Cortex of kidney (tissue), 1 donor: ENCODE measurements at places on chromosomes 7 and 10.

GRCh38 chr10:93438613-93439253 lies 43.4 kb downstream of the MYOF start:
- DNase-seq: no peak

GRCh38 chr10:9009505-9009904 lies 955.0 kb downstream of the GATA3 start:
- no peak for DNase-seq

DNA sequence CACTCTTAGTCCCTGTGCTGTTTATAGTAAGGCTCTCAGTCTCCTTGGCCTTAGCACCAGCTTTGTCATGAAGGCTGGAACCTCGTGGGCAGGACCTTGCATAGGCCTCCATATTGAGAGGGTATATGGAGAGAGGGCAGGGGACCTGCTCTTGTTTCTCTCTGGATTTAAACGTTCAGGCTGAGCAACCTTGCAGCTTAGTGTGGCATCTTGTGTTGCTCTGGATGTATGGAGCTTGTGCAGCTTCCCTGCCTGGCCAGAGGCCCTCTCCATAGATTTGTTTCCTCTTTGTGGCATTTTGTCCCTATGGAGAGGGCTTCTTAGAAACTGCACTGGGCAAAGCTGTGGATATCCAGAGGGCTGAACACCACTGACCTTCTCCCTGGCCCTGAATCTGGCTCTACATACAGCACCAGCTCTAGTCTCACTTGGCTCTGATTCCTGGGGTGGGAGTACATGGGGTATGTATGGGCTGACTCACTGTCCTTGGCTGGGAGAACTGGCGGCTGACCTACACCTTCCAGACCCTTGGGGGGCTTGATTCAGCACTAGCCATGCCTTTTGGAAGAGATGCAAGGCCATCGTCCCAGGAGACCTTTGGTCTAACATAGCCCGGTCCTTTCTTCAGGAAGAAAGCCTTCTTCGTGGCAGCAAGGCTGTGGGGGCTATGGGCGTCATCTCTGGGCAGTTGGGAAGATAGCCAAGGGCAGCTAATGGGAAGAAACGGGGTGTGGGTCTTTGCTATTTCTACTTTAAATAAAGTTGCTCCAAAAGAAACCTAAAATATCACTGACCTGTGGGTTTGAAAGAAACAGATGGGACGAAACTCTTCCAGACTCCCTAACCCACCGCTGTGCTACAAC lies 30.5 kb downstream of the ITPRIP start:
- no peak for DNase-seq

- DNase-seq: no peak
Measured at GRCh38 chr7:147022056-147022455, 905.5 kb downstream of the CNTNAP2 start.

DNA sequence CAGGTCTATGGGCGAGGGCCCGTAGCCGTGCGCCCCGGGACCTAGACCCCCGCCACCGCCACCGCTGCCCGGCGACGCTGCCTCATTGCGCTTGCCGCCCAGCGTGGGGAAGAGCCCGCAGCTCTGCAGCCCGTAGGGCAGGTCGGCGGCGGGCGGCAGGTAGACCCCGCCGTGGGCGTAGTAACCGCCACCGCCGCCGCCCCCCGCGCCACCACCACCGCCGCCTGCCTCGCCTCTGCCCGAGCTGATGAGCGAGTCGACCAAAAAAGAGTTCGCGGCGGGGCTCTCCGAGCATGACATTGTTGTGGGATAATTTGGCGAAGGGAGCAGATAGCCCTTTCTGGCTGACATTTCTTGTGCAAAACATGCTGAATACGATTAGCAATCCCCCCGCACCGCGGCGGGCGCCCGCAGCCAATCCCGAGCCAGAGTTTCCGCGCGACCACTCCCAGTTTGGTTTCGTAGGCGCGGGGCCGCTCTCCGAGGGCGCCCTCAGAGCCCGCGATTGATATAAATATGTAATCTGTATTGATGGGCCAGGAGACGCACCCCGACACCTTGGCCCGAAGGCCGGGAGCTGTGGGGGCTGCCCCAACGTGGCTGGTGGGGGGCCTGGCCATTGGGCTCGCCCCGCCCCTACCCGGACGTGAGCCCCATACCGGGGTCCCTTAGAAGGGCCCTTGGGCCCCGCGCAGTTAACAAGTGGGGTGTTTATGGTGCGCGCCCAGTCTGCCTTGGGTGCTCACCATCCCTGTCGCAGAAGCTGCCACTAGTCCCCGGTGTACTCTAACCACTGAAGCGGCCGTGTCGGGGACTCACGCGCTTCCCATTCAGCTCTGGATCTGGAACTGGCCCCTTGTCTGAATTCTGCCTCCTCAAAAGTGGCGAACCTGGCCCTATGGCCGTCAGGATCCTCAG lies at the start of gene HOXA10:
Gene HOXA10 (minus strand): TSS at position 365 of the 918 bp plus-strand sequence. CDS start 14 bp downstream, at position 351.
- DNase-seq: no peak

GRCh38 chr10:72094574-72094973 lies 6.2 kb upstream of the SPOCK2 start:
- no peak for DNase-seq

- no peak for DNase-seq
Measured at GRCh38 chr7:155002411-155003091, 373 bp downstream of the PAXIP1 start.

DNA sequence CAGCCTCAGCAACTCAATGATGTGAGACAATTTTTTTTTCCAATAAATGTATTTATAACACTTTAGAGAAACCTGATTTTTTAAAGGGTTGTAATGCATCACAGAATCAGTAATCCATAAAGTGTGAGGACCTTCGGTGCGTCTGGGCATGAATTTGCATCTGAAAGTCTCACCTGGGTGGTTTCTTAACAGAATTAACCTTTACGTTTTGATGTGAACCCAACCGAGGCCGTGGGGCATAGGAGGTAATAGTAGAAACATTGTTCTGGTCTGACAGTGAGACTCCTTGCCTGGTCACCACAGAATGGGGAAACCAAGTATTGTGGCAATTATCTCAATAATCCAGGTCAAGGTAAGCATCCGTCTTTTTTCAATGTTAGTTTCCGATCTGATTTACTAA lies 114.6 kb downstream of the PRKCQ start:
- no peak for DNase-seq

GRCh38 chr7:89623018-89623672 lies 531.1 kb upstream of the STEAP1 start:
- DNase-seq: no peak

DNA sequence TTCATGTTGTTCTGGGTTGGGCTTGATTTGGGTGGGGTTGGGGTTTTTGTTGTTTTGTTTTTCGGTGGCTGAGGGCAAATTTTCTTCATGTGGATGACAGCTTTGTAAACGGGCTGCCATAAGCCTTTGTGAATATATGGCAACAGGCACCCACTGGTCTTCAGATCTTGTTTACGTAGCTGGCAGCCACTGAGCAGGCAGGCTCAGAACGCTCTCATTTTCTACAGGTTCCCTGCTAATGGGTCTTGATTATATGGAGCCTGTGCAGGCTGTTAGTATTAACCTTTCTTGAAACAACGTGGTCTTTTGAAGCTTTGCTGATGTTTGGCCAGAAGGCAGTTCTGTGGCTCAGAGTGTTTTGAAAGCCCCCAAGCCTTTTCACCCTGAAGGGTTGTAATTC lies 199.7 kb downstream of the TNS3 start:
- no peak for DNase-seq

GRCh38 chr7:158016180-158017097 lies 571.2 kb downstream of the PTPRN2 start:
- DNase-seq: no peak

DNA sequence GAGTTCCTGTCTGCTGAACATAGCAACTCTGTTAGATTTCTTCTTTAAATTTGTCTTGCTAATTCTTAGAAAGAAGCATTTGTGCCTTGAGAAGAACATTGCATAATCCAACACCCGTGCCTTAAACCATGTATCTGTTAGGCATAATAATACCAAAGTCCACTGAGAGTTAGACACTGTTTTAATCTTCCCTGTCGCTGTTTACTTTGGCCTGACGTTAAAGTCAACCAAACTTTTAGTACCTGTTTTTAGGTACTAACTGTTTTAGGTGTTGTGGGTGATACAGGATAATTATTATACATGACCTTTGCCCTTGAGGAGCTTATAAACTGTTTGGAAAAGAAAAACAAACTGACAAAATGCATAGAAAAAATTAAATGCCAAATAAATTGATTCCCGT lies 43.6 kb downstream of the KLHDC10 start:
- DNase-seq: no peak

GRCh38 chr10:60029475-60029874 lies 123.1 kb upstream of the CCDC6 start:
- no peak for DNase-seq

- DNase-seq: no peak
Measured at GRCh38 chr7:157280216-157280841, 56.5 kb upstream of the DNAJB6 start.

GRCh38 chr7:149625340-149625946 lies 127.8 kb upstream of the ZNF746 start:
- DNase-seq: no peak

DNA sequence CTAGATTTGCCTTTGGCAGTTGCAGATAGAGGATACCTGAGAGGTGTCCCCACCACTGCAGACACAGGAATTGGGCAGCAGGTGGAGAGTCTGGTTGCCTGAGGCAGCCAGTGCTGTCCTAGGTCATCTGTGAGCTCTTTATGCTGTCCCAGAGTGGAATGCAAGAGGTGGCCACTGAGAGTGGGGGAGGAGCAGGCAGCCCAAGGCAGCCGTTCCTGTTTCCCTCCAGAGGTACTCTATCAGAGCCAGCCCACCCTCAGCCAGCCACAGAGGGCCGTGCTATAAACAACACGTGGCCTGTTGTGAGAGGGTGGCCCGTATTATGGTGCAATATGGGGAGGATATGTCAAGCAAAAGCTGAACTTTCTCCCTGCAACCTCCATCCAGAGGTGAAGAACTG lies 8.5 kb downstream of the LRRC18 start:
- no peak for DNase-seq

DNA sequence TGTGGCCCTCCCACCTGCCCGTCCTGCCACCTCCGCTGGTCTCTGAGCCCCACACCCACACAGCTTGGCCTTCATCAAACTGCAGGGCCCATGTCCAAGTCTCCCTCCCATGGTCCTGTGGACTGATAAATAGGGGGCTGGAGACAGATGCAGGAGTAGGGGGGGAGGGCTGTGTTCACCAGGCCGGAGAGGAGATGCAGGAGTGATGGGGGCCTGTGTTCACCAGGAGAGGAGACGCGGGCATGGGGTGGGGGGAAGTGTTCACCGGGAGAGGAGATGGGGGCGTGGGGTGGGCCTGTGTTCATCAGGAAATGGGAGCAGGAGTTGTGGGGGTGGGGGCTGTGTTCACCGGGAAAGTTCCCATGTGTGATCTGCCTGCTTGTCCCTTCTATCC lies 37.0 kb downstream of the JAKMIP3 start:
- DNase-seq: no peak

DNA sequence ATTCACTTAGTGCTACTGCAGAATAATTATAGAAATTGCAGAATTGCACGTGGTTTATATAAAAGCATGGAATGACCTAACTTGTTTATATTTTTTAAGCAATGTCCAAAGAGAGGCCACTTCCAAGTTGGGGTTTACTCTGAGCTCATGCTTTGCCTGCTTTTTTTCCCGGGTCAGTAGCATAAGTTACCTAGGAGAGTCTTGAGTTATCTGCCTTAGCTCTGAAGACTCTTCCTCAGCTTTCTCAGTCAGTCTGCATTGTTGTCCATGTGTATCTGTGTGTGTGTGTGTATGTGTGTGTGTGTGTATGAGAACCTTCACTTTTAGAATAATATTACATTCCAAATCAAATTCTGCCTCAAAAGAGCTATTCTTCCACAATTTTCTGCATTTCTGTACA lies 239.5 kb upstream of the TCF7L2 start:
- no peak for DNase-seq

- no peak for DNase-seq
Measured at GRCh38 chr7:115054478-115055065, 132.7 kb downstream of the MDFIC start.

DNA sequence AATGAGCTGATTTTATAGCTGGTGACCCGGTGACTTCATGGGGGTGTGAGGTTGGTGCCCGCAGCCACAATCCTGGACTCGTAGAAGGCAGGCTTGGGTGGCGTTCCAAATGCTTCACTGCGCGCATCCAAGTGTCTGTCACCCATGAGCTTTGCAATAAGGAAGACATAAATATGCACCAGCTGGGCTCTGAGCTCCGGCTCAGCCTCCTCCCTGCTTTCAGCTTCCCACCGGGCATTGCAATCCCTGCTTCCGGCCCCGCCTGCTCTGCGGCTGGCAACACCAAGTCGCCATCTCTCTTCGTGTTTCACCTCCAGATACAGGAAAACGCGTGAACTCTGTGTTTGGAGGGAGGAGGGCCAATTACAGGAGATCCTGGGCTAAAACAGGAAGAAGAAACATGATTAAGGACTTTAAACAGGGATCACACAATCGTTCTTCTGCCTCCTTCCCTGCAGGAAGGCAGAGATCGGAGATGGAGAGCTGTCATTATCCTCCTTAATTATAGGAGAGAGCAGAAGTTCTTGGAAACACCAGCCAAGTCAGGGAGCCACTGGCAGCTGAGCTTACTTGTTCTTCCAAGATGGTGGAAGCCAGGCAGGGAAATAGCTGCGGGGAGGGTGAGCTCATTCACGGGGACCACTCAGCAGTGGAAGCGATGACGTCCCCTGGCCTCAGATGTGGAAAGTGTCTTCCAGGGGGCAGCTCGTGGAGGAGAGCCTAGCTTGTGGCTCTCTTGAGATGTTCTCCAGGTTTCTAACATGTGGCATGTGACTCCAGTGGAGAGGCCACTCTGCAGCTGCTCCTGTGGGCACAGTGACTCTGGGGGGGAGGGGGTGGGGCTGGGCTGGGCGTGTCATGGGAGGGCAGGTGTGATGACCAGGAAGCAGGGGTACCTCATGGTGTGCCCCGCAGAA lies 134.9 kb downstream of the CAMK1D start:
- no peak for DNase-seq

GRCh38 chr7:149385195-149385950 lies 75.5 kb downstream of the ZNF777 start:
- no peak for DNase-seq

DNA sequence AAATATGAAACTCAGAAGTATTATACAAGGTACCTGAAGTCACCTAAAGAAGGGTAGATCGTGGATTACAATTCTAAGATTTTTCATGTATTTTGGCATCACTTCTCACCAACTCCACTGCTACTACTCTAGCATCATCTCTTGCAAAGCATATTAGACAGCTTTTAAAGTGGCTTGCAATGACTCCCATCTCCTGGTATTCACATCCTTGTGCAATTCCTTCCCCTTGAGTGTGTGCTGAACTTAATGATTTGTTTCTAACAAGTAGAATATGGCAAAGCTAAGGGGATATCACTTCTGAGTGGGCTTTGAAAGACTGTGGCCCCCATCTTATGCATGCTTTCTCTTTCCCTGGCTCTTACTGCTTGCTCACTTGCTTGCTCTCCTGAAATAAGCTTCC lies 280.2 kb downstream of the SNX13 start:
- DNase-seq: no peak

GRCh38 chr7:55690-56248 lies 136.6 kb upstream of the FAM20C start:
- DNase-seq: no peak

- no peak for DNase-seq
Measured at GRCh38 chr10:4704034-4704545, 121.9 kb upstream of the AKR1E2 start.

- DNase-seq: no peak
Measured at GRCh38 chr10:100826983-100827818, 81.8 kb downstream of the PAX2 start.

- DNase-seq: no peak
Measured at GRCh38 chr10:15784662-15785300, 65.1 kb upstream of the ITGA8 start.

- no peak for DNase-seq
Measured at GRCh38 chr7:110771717-110772116, 319.2 kb upstream of the LRRN3 start.

- DNase-seq: no peak
Measured at GRCh38 chr10:128926711-128927110, 540.3 kb upstream of the MGMT start.

GRCh38 chr10:26863351-26864076 lies 2.8 kb upstream of the ABI1 start:
- DNase-seq: no peak
